ENCODE measurements at places on chromosomes 3 and 15.

- DNase-seq = no peak
Observed at GRCh38 chr15:66284271-66284670, 9.1 kb upstream of the DIS3L start.

DNA sequence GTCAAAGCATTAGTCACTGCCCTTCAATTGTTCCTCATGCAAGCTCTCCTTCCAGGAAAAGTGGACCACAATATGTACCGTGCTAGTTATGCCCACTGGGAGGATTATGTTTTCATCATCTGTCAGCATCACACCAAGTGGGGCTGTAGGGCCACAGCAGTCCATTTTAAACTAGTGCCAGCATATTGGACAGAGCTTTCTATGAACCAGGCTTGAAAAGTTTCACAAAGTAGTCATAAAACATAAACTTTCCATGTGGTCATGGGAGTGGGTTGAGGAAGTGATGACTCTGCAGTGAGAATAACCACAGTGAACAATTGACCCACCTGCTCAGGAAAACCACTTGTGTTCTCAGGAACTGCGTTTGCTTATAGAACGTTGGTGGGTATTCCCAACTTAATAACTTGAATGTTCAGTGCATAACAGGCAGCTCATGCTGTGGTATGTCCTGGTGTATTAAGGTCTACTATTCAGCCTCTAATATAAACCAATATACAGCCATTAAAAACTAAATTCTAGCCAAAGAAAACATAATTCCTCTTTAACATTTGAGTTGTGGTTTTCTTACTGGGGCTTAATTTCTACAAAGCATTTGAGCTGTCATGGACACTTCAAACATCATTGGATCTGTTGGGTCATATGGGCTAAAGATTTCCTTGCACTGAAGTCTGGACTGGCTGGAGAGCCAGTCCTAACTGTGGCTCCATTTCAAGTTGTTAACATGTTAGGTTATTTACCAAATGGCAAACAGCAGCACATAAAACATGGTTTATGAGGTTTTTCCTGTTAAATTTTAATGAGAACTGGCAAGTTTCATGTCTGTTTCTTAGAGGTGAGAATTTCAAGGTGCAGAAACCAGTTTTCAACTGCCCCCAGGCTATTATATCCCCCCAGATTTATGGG lies 274.1 kb downstream of the OTOL1 start:
- no peak for DNase-seq

DNA sequence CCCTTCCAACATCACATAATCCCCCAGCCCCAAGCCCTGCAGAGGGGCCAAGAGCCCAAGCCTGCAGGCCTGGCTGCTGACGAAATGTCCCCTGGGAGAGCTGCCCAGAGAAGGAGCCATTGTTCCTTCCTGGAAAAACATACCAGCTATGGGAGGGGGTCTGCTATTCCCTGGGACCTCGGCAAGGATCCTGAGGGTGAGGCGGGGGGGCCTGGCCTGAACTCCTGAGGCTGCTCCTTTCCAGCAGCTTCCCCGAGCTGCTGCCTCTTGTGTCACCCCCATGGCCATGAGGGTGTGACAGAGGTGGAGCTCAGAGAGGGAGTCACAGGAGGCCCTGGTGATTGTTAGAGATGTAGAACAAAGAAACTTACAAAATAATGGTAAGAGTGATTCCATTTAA lies 12.9 kb downstream of the LOXL1 start:
- DNase-seq = no peak

- DNase-seq = no peak
Observed at GRCh38 chr3:160163229-160163878, 61.9 kb upstream of the C3orf80 start.

GRCh38 chr3:132395126-132395525 lies 22.2 kb upstream of the DNAJC13 start:
- DNase-seq = no peak
